ENCODE measurements at places on chromosomes 3 and 15.

DNA sequence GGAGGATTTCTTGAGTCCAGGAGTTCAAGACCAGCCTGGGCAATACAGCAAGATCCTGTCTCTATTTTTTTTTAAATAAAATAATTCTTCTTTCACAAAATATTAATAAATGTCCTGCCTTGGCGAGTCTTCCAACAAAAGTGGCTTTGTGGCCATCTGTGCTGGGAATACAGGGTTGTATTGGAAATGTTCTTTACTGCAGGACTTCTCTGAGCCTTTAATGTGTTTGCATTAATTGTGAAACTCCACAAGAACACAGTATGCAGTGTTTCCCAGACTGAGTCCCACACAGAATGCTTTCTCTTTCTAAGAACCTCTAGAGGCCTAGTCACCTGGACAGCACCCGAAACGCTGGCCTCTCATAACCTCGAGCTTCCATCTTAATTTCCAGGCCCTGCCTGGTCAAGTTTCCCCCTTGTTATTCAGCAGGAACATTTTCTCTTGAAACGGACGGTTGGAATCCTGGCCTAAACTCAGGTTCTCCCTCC, 85.4 kb upstream of the ARRDC4 start:
- no peak for DNase-seq

GRCh38 chr3:188993181-188993580, 178.6 kb upstream of the TPRG1 start:
- DNase-seq = no peak

GRCh38 chr3:105866656-105867653, 1.9 kb downstream of the CBLB start:
- DNase-seq = no peak

- DNase-seq = no peak
Observed at GRCh38 chr15:58746174-58746573, 3.3 kb downstream of the ADAM10 start.

- DNase-seq = no peak
Observed at GRCh38 chr3:128078875-128079274, 26.6 kb downstream of the SEC61A1 start.

- peak; percentile 60 for DNase-seq
Observed at GRCh38 chr15:66603301-66604179, 37.7 kb upstream of the LCTL start.

- DNase-seq = peak; percentile 79
Observed at GRCh38 chr3:192514081-192514753, 213.1 kb downstream of the FGF12 start.

- DNase-seq = peak; percentile 91
Observed at GRCh38 chr3:57692396-57693147, at the start of gene DENND6A. Gene DENND6A, minus strand, starts transcription at chr3:57693077. Its CDS starts 59 bp downstream, at chr3:57693018.

- no peak for DNase-seq
Observed at GRCh38 chr3:190722181-190722905, 140.2 kb downstream of the GMNC start.

All from left kidney (tissue), 8 donors.